ENCODE measurements at places on chromosomes 3 and 15.

GRCh38 chr3:77931255-77932009, 891.5 kb downstream of the ROBO2 start:
- DNase-seq, result no peak

DNA sequence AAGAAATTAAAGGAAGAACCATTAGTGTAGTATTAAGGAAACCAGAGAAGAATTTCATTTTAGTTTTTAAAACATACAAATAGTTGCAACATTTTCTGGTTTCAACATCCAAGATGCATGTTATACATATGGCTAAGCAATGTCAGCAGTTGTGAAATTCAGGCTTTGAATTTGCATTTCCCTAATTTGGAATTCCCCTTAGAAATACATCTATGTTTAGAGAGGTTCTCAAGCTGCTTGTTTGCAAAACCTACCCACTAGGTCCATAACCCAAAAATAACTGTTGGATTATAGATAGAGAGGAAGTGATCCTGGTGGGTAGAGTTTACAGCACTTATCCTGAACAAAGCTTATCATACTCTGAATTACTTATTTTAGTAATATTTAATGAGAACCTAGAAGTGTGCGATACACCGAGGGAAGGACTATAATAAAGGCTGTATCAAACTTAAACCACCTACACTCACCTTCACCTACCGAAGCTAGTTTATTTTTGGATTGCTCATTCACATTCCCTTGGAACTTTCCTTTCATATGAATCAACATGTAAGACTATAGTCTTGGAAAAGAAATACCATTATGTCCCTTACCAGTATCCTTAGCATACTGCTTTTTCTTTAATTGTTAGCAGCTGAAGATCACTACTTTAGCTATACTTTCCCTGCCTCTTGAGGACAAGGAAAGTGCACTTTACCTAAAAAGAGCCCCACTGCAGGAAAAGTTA, 60.6 kb downstream of the CHAC1 start:
- DNase-seq, result no peak

GRCh38 chr3:41819236-41819635, 142.7 kb downstream of the ULK4 start:
- no peak for DNase-seq

- DNase-seq, result no peak
Measured at GRCh38 chr15:100787567-100788417, 91.8 kb upstream of the ALDH1A3 start.

- no peak for DNase-seq
Measured at GRCh38 chr3:97692831-97693230, 71.7 kb upstream of the ARL6 start.

DNA sequence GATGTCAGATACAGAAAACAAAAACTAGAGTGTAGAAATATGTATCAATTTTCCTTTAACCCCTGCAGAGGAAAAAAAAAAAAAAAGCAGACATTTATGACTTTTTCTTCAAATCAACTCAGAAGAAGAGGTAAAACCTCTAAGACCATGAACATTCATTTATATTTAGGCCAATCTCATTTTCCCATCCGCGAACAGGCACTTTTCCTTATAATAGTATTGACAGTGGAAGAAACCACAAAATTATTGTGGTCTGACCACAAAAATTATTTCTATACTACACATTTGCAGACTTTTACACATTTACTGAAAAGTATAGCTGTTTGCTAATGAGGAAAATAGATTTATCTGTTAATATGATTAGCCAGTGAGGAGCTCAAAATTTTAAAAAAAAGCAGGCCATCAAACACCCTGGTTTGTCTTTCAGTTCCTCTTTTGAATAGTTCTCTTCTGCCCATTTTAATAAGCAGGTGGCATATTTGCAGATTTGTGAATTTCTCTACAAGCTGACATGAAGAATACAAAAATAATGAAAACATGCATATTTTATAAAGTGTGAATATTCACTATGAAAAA, 5.7 kb downstream of the OSBPL11 start:
- no peak for DNase-seq

DNA sequence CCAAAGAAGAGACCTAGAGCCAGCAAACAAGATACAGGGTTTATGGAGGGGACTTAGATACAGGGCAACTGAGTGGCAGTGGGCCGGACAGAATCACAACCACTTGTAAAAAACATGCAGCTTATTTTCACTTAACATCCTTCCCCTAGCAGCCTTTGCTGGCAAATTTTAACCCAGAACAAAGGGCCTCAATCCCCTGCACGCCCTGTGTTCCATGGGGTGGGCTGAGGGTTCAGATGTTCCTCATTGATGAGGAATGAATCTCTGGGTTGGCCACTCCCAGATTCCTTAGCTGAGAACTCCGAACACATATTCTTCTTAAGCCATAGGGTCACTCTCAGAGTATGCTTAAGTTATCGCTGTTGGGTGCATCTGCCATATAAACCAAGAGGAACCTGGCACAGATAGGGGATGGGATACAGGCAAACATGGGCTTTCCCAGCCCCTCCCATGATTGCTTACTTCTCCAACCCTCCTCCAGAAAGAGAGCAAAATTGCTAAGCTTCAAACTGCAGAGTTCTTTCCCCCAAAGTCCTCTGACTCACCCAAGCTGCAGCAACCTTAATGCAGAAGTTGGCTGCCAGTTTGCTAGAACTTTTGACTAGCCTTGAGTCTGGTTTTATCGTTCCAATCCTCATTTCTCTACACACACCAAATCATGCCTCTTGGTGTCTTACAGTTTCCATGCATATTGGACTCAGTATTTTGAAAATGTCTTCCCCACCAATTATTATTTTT, 146.9 kb downstream of the CD47 start:
- DNase-seq, result no peak

- DNase-seq, result no peak
Measured at GRCh38 chr15:51335087-51335486, 3.3 kb downstream of the CYP19A1 start.
